ENCODE measurements at places on chromosomes 1 and 21.

DNA sequence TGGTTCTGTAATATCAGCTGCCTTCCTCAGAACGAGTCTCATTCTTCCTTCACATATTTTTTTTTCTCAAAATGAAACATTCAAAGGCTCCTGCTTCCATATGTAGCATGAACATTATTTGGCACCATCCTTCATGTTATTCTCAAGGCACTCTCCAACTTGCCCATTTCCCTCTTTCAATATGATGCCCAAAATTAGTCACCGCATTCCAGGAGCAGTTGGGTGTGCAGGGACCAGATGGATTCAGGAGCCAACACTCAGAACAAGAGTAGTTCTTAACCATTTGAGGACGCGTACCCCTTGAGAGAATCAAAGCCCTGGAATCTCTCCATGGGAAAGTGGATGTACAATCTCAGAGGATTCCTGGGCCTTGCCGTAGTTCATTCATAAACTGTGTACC is 50.3 kb downstream of the KCNK1 start:
- DNase-seq = no peak

DNA sequence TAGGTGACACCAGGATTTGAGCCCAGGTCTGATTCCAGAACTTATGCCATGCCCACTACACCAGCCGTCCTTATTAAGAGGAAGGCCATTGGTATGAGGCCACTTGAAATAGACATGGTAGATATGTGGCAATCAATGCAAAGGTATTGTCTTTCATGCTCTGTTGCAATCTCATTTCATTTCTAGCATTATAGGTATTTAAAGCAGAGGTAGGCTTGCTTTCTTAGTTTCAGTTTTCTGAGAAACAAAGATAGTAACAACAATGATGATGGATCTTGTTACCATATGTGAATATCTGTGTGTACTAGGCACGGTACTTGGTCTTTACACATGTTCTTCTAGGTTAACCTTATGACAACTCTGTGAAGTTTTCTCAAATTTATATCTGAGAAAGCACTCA is 113.1 kb downstream of the FGGY start:
- no peak for DNase-seq

- DNase-seq = no peak
These were observed 110.3 kb downstream of the LTN1 start for GRCh38 chr21:28882345-28882744.

DNA sequence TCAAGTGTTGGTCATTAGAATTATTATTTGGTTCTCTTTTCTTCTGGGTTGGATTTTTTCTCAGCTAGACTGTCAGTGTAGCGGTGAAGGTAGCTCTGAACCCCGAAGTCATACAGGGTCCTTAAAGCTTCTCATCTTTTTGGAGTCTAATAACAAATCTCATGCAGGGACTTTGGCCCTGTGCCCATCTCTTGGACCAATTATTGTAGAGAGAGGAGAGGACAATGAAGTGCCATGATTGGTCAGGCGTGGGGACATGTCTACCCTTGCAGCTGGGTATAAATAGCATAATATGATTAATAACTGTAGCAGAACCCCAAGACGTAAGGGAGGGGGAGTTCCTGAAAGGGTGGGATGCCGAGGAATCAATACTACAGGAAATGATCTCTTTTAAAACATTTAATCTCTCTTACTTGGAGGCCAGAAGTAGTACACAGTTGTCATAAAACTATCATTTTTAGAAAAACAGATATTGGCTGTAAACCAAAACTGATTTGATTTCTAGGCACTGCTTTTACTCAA is 8.8 kb downstream of the MAGI3 start:
- DNase-seq = no peak

- no peak for DNase-seq
These were observed 13.4 kb downstream of the ITSN1 start for GRCh38 chr21:33655588-33656221.

GRCh38 chr1:46197560-46197963 is 672 bp downstream of the POMGNT1 start:
- no peak for DNase-seq

DNA sequence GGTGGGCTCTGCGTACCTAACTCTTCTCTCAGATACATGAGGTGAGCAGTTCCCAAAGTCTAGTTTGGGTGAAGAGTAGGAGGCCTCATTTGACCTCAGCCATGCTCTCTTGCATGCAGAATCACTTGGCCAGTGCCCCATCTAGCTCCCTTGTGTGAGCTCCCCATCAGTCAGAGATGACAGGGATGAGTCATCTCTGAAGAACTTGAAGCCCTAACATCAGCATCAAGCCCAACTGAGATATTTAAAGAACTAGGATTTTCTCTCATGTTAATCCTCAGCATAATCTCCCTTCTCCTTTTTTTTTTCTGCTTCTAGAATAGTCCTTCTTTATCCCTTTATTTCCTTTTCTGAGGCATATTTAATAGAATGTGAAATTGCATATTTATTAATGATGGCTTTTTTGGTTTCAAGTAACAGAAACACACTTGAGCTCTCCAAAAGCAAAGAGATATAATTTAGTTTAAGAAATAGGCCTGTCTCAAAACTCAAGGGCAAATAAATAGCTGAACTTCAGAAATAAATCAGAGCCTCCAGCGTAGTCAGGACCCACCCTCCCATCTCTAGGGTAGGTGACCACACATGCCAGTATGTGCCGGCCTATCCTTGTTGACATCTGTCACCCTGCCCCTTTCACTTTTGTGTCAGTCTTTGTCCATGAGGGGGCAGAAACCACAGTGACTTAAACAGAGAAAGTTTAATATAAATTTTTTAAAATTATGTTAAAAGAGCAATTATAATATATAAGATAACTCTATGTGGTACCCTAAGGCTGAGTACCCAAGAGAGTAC is 112.3 kb downstream of the TSEN15 start:
- DNase-seq = no peak

DNA sequence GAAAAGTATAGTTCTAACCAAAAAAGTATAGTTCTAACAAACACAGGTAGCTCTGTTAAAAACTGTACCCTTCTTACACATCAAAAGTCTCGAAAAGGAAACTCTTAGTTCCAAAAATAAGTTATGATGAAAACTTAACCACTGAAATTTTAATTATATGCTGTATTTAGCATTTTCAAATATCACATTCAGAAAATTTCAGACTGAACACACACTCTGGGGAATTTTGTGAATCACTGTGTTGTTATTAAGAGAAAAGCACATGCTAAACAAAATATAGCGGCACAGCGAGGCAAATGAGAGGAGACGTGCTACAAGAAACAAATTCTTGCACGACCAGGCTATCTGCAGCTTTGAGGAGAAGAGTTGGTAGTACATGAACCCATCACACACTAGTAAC is 30.4 kb downstream of the VAV3 start:
- no peak for DNase-seq

GRCh38 chr21:46608672-46609111 is 3.8 kb upstream of the S100B start:
- no peak for DNase-seq

- no peak for DNase-seq
These were observed 11.6 kb downstream of the HHAT start for GRCh38 chr1:210340311-210340710.

DNA sequence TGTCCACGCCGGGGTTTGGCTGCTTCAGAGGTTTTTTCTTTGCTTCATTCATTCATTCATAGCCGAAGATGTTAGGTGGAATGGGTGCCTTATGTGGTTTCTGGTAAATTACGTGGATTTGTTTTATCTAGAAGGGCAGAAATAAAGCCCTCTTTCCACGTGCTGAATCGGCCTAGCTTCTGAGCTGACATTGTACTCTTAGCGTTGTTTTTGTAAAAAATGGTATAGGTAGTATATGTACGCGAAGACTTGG is 1.5 kb downstream of the GALNT2 start:
- no peak for DNase-seq

GRCh38 chr1:63103682-63104081 is 218.7 kb upstream of the FOXD3 start:
- DNase-seq = no peak

- DNase-seq = no peak
These were observed 11.0 kb downstream of the CA6 start for GRCh38 chr1:8956461-8957349.

- no peak for DNase-seq
These were observed 206.9 kb downstream of the ASTN1 start for GRCh38 chr1:176957603-176958002.

GRCh38 chr21:35571910-35572309 is 488.4 kb downstream of the SETD4 start:
- DNase-seq = no peak

- no peak for DNase-seq
These were observed 3.6 kb downstream of the DDAH1 start for GRCh38 chr1:85461216-85461918.

DNA sequence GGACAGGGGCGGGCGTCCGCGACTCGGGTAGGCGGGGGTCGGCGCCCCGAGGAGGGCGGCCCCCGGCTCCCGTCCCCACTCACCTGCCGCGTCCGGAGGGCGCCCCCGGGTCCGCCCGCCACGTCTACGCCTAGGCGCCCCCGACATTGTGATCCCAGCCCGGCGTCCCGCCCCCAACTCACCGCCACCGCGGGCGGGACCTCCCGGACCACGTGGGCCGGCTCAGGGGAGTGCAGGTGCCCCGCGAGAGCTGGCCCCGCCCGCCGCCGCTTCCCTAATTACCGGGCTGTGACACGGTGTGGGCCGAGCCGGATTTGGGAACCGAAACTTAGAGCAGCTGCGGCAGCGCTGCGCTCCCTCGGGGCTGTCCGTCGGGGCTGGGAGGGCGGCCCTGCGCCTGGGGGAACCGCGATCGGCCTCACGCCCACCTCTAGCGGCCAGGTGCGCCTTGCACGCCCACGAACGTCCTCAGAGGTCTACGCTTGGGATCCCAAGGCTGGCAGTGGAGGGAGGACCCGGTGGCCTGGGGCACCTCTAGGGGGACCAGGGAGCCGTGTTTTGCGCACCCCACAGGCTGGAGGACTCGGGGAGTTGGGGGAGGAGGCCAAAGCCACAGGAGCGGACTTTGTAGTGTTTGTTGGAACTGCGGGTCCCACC is 521 bp upstream of the NADK start:
- DNase-seq = peak; percentile 72

GRCh38 chr1:232868793-232869491 is 63.7 kb downstream of the MAP10 start:
- peak; percentile 30 for DNase-seq

GRCh38 chr1:166129006-166129405 is 37.8 kb downstream of the FAM78B start:
- DNase-seq = no peak

DNA sequence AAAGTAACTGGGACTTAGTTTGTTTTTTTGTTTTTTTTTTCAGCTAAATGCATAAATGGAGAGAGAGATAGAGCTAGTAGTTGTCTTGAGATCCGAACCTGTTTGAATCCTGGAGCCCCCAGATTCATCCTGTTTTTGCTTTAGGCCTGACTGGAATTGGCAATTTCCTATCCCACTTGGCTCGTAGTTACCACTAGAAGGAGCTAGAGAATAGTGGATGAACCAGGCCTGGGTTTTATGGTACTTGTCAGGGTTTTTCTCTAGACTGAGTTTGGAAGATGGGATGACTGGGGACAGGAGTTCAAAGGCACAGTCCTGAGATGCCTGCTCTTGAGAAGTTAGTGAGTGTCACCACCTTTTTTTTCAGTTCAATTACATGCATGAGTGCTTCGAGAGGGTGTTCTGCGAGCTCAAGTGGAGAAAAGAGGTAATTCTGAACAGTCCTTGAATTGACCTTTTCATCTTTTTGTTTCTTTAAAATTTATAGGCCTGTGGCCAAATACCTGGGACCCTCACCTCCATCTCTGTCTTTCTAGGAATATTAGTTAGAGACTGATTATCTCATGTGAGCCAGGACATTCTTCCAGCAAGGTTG is 23.4 kb downstream of the CELF3 start:
- DNase-seq = no peak

DNA sequence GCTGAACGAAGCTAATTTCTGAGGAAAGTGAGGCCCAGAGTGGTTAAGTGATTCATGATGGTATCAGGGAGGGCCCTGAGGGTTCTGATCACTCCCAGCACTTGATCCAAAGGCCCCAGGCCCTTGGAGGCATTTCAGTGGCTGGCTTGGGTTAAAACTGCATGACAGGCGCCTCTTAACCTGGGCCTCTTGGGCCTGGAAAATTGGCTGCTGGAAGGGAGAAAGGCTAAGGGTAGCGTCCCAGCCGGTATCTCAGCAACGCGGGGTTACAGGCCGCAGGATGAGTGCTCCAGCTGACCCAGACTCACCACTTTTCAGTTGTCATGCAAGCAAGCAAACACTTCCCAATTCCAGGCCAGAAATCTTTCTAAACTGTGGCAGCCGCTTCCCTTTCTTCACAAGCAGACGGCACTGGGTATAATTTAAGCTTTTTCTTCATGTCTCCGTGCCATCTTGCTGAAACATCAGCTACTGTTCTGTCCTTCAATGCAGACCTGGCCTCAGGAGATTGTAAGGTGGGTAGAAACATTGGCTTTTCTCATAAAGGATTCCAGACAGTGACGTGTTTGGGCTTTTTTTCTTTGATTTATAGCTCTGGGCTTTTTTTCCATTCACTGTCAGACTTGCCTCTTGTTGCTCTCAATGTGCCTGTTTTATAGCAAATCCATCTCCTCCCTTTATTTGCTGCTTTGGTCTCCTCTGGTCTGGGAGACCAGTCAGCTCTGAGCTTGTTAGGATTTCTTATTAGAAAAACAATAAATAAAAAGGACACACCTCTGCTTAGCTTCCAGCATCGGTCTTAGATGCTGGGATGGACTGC is 229.1 kb downstream of the KCNJ6 start:
- DNase-seq = no peak

DNA sequence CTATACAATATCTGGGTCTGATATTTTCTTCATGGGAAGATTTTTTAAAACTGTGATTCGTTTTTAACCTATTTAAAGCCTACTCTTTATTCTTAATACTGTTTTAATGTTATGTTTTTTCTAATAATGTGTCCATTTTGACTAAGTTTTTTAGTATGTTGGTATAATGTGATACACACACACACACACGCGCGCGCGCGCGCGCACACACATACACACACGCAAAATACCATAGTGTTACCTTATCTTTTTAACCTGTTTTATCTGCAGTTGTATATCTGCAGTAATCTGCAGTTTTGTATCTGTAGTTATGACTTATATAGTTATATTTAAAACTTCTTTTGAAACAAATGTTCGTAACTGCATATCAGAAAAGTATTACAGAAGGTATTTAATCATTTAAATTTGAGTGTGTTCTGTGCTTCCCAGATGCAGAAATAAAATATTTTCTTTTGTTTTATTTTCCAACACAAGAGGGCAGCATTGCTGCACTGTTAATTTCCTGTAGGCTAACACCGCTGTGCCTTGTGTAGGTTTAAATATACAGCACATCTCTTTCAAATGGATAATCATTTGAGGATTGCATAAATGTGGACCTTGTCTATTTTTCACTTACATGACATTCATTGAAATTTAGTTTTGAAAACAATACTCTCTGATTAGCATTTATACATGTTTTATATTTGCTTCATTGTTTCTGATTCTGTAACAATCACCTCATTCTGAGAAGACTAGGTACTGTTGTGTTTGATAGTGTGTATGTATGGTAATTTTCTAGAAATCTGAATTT is 166.1 kb downstream of the PDE4B start:
- peak; percentile 9 for DNase-seq

- DNase-seq = no peak
These were observed 327.0 kb downstream of the NTNG1 start for GRCh38 chr1:107467811-107468210.

- no peak for DNase-seq
These were observed 579 bp downstream of the SH3BP5L start for GRCh38 chr1:248825136-248825535.
